Activated T-cell treated with anti-CD3 and anti-CD28 coated beads, Interleukin-2, amount 50 U/mL, for 1 hour (primary cell): ENCODE measurements at places on chromosomes 1 and 21.
A peak's percentile ranks its signal among the peaks of the same experiment; 100 is the strongest.

DNA sequence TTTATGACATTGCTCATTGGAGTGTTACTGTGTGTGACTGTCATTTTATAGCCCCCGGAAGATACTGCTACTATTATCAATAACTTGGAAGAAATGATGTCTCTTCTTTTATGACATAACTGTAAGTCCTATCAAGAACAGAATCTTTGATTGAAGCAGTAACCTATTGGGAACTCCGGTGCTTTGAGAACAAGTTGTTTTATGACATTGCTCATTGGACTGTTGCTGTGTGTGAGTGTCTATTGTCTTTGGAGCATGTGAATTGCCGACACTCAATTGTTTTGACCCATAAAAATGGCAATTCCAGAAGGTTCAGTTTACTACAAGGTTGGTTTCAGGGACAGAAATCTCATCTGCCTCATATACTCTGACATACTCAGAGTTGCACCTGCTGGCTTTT lies 8.0 kb downstream of the KCNK1 start:
- no peak for DNase-seq

DNA sequence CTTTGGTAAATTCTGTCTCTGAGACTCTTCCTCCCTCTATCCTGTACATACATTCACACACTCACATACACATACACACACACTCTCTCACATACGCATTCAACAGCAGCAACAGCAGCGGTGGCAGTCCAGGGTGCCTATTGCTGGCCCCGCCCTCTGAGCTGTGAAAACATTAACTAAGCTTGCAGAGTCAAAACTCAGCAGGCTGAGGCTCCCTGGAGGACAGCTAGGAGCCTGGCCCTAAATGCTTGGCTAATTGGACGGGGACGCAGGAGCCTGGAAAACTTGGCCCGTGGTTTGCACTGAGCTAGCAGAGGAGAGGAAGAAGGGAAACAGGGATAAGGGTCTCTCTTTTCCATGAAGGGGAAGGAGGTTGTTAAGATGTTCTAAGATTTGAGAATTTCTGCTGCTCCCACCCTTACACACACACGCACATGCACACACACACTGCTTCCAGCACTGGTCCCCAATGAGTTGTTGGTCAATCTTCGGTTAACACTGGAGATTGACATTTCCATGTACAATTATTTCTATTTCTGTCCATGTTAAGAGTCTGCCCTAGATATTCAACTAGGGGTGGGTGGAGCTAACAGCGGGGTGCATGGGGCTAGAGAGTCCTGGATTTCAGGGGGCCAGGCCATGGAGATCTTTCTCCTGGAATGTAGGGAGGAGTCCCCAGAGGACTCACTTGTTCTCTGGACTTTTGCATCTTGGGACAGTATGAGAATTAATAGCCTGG lies 94.2 kb downstream of the PLXNA2 start:
- no peak for DNase-seq

DNA sequence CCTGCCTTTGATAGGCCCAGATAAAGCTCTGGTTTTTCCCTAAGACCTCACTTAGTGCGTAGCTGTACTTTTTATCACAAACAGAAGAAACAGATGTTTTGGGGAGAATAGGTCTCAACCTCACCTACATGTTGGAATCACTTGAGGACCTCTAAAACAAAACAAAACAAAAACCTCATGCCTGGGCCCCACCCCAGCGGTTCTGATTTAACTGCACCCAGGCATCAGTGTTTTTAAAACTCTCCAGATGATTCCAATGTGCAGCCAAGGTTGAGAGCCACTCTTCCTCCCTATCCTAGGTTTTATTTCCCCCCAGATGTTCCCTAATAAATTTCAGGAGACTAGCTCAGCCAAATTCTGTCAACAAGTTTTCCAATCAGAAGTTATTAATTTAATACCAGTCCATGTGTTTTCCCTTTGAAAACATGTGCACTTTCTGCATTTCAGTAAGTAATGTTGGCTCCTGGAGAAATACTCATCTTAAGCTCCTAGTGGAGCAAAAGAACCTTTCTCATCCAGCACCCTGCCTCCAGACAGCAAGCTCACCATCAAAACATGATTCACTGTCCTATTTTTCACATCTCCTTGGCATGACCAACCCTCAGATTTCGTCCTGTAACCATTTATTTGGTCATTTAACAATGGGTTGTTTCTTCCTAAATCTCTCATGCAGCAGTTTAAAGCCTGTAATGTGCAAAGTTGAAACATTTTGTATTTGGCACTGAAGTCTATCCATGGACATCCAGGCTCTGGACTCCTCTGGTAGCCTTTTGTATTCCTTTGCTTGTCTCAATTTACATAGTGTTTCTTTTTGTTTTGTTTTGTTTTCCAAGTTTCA lies 27.5 kb downstream of the LRRC8C start:
- no peak for DNase-seq

GRCh38 chr1:75855010-75855409 lies 58.3 kb downstream of the MSH4 start:
- no peak for DNase-seq

DNA sequence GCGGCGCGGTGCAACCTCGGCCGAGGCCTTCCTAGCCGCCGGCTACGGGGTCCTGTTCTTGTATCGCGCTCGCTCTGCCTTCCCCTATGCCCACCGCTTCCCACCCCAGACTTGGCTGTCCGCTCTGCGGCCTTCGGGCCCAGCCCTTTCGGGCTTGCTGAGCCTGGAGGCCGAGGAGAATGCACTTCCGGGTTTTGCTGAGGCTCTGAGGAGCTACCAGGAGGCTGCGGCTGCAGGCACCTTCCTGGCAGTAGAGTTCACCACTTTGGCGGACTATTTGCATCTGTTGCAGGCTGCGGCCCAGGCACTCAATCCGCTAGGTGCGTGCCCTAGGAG lies 379 bp downstream of the PPCS start:
- no peak for DNase-seq

- DNase-seq: no peak
These were observed 17.4 kb downstream of the TNFRSF1B start for GRCh38 chr1:12184008-12184681.

DNA sequence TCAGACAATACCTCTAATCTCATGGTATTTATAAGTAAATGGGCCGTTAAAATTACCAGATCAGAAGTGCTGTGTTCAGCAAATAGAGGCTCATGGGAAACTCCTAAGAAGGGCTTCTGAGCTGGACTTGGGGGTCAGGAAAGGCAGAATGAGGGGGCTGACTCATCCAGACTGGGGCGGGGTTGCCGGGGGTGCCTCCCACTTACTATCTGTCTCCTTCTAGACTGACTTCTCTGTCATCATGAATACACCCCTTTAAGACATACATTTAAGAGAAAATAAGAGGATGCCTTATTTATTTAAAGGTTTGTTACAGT lies 96.0 kb upstream of the ERRFI1 start:
- no peak for DNase-seq

DNA sequence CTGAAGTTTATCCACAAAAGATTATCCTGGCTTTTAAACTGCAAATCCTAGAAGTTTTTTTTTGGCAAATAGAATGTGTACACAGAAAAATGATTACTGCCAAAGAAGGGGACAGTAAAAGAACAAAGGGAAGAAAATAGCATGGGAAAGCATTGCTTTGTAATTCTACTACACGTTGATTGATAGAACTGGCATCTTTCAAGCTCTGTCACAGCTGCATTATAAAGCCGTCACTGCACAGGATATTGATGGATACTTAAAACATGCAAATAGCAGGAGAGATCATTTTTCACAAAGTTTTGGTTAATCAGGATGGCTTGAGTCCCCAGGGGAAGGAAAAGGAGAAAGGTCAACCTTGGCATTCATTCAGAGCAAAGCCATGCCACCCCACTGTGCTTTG lies 183.7 kb upstream of the RRP15 start:
- no peak for DNase-seq

DNA sequence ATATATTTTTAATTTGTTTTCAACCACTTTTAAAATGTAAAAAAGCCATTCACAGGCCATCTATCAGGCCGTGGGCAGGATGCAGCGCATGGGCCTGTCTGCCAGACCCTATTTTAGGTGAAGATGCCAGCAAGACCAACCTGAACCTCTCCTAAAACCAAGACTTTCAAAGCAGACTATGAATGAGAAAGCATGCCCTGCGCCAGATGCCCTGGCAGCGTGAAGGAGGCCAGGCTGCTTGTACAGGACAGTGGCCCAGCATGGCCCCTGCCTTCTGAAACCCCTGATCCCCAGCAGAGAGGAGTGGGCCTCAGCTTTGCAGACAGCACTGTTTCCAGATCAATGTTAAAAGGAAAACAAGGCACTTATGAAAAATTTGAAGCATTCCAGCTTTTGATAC lies 31.6 kb downstream of the WDR4 start:
- no peak for DNase-seq

DNA sequence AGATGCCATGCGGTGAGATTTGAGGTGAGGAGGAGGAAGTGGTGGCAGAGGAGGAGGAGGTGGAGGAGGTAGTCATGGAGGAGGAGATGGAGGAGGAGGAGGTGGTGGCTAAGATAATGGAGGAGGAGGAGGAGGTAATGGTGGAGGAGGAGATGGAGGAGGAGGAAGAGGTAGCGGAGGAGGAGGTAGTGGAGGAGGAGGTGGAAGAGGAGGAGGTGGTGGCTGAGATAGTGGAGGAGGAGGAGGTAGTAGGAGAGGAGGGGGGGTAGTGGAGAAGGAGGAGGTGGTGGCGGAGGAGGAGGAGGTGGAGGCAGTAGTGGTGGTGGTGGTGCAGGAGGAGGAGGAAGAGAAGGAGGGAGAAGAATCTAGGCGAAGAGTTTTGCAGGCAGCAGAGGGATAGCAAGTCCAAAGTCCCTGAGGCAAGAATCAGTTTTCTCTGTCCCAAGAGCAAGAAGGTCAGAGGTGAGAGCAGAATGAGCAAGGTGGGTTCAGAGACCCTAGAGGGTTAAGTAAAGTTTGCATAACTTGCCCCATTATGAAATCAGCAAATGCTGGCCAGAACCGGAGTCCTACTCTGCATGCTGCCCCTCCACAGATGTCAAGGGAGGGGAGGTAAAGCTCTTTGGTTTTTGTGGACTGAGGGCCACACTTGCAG lies 38.9 kb upstream of the GNPAT start:
- no peak for DNase-seq

DNA sequence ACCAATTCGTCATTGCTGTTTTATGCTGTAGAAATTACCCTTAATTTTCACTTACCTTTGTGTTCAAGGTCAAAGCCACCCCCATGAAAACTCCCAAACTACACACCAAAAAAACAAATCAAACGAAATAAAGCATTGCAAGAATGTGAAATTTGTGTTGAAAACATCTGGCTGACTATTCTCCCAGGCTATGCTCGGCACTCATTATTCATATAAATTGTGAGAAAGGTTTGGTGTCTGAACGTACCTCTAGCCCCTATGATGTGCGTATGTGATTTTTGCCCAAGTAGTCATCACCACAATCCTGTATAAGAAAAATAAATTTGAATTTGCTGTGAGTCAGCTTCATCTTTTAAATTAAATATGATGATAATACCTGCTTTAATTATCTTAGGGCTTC lies 34.9 kb downstream of the ADAMTS1 start:
- no peak for DNase-seq

DNA sequence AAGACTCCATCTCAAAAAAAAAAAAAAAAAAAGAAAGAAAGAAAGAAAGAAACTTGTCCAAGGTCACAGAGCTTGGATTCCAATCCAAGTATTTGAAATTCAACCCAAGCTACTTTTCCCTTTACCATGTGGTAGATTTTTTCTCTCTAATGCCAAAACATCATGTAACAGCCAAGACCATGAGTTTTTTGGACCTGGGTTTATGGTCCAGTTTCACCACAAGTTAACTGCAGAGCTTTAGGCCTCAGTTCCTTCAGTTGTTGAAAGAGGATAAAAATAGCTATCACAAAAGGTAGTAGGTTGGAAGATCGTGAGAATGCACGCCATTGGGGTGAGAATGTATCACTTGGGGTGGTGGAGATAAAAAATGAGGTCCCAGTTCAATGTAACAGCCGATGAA lies 33.4 kb downstream of the ATP2B4 start:
- DNase-seq: no peak

DNA sequence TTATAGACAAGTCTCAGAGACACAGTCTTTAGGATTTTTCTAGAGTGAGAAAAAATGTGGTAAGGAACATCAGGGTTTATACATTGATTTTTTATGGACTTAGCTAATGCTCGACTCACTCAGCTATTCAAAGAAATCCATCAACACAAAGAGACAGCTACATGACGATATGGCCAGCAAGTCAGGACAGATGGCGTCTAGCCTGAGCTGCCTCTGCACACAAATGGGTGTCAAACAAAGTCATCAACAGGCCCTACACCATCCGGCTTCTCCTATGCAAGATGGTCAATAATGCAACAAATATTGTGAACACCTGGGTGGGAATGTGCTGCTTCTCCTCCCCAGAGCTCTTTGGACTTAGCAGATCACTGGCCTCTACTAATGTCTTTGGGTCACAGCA lies 13.3 kb upstream of the ERICH3 start:
- no peak for DNase-seq

DNA sequence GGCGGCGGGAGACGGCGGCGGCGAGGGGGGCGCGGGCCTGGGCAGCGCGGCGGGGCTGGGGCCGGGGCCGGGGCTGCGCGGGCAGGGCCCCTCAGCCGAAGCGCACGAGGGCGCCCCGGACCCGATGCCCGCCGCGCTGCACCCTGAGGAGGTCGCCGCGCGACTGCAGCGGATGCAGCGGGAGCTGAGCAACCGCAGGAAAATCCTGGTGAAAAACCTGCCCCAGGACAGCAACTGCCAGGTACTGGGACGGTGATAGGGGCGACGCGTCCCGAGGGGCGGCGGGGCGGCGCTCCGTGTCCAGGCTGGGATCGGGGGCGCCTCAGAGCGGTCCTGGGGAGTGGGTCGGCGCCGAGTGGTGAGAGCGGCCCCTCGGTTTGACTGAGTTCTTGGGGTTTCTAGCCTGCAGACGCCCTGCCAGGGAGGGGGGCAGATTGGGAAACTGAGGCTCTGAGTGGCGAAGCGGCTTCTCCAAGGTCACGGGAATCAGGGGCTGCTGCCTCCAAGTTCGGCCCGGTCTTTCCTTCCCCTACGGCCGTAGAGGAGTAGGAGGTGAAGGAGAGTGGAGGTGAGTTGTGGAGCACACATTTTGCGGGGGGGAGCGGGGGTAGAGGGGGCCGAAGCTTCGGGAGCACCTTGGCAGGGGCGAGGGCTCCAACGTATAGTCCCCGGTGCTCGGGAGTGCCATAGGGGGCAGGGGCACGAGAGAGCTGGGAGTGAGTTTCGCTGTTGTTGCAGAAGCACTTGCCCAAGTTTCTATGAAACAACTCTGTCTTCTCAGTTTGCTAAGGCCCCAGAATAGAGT lies 508 bp downstream of the RAVER2 start:
- peak; percentile 26 for DNase-seq

- DNase-seq: no peak
These were observed 17.1 kb upstream of the ETV3L start for GRCh38 chr1:157116737-157117103.
